Left renal pelvis (tissue), 4 donors: ENCODE measurements at places on chromosomes 12 and 14. TPM values are rescaled to one million over a fixed set of nuclear protein-coding genes. Genes with fewer than 3 reads are reported as not detected.

GRCh38 chr14:91947475-91948184 is at the start of gene FBLN5:
Gene FBLN5 (minus strand): TSS chr14:91947694. CDS start chr14:91947229, 465 bp downstream.
- DNase-seq = no peak

GRCh38 chr14:89093083-89093730 is 268.8 kb downstream of the TTC8 start:
- no peak for DNase-seq

GRCh38 chr14:31935391-31935790 is 141.7 kb upstream of the ARHGAP5 start:
- no peak for DNase-seq

DNA sequence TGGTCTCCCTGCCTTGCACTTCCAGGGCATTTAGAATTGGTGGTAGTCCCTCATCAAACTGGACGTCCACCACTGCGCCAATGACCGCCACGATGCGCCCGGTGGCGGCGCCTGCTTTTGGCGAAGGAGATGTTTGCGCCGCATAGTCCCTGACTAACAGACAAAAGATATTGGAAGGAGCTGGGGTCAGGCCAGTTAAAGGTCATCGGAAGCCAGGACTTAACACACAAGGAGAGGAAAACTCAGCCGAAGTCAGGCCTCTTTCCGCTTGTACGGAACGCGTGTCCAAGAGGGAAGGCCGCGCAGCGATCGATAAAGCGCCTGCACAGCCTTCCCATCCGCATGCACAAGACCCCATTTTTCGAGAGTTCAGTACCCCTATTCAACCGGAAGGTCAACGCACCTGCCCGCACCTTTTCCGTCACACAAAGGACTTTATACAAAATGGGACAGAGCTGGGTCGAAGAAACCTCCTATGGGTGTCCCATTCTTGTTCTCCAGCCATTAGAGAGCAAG is 525 bp downstream of the ATP5F1B start:
- no peak for DNase-seq

DNA sequence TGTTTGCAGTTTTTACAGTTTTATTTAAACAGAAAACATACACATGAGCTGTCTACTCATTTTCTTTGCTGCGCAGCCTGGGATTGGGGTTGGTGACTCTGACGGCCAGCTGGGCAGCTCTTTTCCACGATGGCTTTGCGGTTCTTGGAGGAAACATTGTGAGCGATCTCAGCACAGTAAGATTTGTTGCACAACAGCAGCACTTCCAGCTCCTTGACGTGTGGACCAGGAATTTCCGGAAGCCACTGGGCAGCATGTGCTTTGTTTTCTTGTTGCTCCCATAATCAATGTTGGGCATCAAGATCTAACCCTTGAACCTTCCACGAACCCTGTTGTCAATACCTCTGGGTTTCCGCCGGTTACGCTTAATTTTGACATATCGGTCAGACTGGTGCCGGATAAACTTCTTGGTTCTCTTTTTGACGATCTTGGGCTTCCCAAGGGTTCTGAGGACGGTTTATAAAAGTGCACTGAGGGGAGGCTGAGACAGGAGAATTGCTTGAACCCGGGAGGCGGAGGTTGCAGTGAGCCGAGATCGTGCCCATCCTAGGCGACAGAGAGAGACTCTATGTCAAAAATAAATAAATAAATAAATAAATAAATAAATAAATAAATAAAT is 21.8 kb downstream of the FKBP11 start:
- DNase-seq = no peak

DNA sequence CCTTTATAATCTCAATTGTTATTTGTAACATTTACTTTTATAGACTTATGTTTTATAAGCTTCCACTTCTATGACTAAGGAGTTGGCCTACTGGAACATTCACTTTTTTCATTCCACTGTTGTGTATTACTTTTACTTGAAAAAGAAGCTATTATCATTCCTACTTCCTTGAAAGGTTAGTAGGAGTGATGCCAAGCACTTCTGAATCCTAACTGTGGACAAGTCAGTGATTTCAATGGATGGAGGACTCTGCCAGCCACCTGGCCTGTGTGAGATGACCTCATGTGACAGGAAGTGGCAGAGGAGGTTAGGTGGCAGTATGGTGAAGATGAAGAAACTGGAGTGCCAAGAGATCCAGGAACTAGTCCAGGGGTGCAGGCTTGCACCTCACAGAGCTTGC is 46.0 kb downstream of the TECPR2 start:
- no peak for DNase-seq

DNA sequence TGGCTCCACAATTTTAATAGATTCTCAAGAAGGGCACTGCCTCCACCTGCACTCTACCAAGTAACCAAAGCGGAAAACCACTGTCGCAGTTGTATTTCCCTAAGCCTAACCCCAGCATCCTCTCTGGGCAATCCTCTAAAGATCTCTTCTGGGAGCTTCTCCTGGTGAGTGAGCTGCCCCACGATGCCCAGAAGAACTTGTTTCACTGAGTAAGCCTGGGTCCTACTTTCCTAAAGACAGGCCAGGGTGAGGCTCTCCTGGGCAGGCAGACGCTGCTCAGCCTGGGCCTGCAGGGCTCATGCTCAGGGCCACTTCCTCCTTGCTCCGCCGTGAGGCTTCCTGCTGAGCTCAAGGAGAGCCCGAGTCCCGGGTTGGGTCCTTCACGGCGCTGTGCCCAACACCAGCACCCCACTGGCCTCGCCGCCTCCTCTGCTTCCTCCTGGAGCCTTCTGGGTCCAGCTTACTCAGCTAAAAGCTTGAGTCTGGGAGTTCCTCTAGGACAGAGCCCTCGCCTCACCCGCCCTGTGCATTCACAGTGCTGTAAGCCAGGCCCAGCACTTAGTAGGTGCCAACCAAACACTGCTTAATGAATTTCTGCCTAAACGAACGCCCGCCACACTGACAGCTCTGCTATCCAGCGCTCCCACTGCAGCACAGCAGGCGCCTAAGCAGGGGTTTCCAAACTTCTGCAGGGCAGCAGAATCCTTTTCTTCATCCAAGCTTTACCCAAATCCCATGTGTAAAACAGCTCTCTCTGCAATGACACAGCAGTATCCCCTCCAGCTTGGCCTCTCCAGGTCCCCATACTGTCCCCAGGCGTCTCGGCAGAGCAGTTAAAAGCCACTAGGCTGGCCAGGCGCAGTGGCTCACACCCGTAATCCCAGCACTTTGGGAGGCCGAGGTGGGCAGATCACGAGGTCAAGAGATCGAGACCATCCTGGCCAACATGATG is 5.7 kb downstream of the RAB35 start:
- no peak for DNase-seq

DNA sequence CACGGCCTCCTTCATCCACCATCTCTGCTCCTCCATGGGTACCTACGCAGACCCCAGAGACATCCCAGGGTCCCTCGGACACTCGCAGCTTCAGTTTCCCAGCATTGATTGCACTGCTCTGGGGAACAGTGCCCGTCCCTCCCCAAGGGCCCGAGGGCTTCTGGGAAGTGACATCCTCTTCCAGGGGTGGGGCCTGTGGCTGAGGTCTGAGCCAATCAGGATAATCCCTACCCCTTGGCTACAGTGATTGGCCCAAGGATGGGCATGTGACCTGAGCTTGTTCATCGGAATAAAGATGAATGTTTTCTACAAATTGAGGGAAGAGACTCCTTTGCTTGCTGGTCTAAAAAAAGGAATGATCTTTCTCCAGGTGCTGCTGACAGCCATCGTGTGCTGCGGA is 37.3 kb upstream of the MYL2 start:
- DNase-seq = no peak

GRCh38 chr12:93729934-93730333 is 52.8 kb downstream of the CRADD start:
- DNase-seq = no peak

DNA sequence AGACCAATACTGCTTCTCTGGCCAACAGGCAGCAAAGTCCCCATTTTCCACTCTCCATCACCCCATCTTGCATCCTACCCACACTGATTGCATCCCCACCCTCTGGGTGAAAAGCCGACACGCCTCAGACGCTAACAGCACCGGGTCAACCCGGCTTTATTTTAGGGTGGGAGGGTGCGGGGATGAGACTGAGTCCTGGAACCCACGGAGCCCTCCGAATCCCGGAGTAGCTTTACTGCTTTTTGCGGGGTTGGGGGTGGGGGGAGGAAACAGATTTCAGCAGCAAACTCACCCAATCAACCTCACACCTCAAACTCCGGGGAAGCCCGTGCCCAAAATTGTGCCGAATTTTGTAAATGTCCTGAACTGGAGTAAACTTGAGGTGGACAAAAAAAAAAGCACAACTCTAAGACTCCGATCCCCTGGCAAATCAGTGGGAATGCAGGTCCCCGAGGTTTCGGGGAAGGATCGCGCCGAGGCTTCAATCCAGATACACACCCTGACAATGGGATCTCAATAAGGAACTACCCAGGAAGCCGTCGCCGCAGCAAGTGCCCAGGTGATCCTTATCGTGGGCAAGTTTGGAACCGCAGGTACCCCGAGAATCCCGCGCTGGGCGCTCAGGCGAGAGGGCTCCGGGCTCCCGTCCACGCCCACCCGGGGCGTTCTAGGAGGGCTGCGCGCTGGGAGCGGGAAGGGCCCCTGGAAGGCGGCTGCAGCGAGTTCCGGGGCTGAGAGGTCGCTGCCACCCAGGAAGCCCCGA is 1.1 kb downstream of the GCH1 start:
- no peak for DNase-seq

DNA sequence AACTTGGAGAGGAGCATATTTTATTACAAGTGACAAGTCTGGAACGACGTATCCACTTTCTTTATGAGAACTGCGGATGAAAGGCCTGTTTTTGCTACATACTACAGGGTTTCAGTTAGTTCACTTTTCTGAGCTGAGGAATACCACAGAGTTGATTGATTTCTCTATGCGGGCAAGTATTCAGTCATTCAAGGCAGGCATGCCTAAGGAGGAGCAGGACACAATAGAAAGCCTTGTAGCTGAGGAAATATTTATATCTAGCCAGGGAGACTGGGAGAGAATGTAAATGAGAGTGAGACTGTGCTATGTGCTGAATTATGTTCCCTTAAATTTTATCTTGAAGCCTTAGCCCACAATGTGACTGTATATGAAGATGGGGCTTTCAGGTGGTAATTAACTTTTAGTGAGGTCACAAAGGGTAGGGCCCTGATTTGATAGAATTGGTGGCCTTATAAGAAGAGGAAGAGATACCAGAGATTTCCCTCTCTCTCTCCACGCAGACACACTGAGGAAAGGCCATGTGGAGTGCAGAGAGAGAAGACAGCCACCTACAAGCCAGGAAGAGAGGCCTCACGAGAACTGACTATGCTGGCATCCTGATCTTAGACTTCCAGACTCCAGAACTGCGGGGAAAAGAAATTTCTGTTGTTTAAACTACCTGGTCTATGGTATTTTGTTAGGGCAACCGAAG is 459.0 kb upstream of the ATP2B1 start:
- no peak for DNase-seq

DNA sequence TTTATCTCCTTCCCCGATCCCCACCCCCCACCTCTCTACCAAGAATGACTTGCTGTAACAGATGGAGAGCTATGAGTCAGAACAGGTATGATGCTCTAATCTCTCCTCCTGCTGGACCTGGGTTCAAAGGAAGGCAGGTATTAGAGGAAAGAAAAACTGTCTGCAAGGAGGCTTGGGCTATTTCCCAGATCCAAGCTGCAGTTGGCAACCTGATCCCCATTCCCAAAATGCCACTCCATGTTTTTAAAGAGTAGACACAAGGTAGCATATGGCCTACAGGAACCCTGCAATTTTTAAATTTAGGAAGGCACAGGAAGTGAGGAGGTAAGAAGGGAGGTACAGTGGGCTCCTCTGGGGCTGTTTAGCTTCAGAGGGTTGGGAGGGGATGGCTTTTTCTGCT is 33.0 kb downstream of the SRRM4 start:
- DNase-seq = no peak

GRCh38 chr14:77421201-77421600 is 2.1 kb downstream of the NOXRED1 start:
- no peak for DNase-seq

DNA sequence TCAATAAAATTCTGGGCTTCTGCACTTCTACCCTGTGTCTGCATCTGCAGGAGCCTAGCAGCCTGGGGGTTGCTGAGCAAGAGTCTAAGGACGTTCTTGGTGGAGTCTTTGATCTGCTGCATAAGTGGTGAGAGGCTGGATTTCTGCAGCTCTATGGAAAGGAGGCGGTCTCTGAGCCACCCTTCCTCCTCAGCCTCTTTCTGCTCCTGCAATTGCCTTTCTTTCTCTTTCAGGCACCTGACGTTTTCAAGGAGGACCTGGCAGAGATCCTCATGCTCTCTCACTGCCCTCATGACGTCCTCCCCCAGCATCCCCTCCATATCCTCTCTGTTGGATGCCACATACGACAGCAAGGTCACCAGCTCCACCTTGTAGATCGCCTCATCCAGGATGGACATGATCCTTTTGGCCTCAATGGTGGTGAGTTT is 13.6 kb upstream of the TPCN1 start:
- no peak for DNase-seq

DNA sequence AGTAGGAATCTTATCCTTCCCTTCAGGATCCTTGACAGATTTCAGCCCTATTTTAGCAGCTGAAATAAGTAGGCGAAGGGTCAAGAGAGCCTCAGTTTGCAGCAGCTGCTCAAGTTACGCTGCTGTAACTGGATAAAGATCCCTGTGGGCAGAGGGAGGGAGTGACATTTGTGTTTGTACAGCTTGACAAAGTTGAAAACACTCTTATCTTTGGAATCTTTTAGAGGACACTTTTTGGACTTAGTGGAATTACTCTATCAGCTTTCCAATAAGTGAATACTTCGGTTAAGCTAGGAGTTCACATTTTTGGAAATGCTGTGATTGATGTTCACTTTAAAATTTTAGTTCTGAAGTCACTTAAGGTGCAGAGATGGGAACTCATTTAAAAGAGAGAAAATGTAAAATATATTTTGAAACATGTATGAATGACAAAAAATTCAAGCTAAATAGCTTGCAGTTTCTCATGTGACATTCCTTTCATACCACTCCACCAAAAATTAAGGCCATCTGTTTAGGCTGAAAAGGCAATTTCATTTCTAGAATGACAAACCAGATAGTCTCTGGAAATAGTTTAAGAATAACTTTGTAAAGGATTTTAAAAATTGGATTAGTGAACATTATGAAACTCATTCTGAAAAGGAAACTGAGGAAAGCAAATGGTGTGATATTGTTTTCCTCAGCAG is 55.2 kb downstream of the SLC38A4 start:
- peak; percentile 8 for DNase-seq

- DNase-seq = no peak
Measured at GRCh38 chr14:36315159-36315853, 5.1 kb downstream of the MBIP start.

- DNase-seq = no peak
Measured at GRCh38 chr14:68691031-68691791, 101.7 kb downstream of the ZFP36L1 start.

CDKN3 gene
- 20.2 TPM for polyA plus RNA-seq

OTX2 gene
- not detected for polyA plus RNA-seq

CLEC2D gene
- polyA plus RNA-seq = 15.8 TPM

GPRC5D gene
- polyA plus RNA-seq = 0.49 TPM

PMCH gene
- polyA plus RNA-seq = 0.68 TPM

ATG2B gene
- polyA plus RNA-seq = 29.3 TPM

DYRK2 gene
- polyA plus RNA-seq = 30.9 TPM

CLEC12A gene
- polyA plus RNA-seq = 1.1 TPM

PUS7L gene
- 11.8 TPM for polyA plus RNA-seq

LMNTD1 gene
- not detected for polyA plus RNA-seq
